ENCODE measurements at places on chromosomes 2 and 18.

- DNase-seq: no peak
Measured at GRCh38 chr2:209113026-209113425, 310.8 kb upstream of the MAP2 start.

GRCh38 chr2:206820807-206821206, 55.4 kb downstream of the FASTKD2 start:
- no peak for DNase-seq

GRCh38 chr18:61136711-61137251, 196.4 kb upstream of the CDH20 start:
- no peak for DNase-seq

DNA sequence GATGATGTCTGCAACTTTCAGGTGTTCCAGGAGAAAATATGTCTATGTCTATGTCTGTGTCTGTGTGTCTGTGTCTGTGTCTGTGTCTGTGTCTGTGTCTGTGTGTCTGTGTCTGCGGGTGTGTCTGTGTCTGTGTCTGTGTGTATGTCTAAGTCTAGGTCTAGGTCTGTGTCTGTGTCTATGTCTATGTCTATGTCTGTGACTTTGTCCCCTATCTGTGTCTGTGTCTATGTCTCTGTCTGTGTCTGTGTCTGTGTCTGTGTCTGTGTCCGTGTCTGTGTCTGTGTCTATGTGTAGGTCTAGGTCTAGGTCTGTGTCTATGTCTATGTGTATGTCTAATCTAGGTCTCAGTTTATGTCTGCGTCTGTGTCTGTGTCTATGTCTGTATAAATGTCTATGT, 10.5 kb downstream of the IL1R2 start:
- DNase-seq: no peak

DNA sequence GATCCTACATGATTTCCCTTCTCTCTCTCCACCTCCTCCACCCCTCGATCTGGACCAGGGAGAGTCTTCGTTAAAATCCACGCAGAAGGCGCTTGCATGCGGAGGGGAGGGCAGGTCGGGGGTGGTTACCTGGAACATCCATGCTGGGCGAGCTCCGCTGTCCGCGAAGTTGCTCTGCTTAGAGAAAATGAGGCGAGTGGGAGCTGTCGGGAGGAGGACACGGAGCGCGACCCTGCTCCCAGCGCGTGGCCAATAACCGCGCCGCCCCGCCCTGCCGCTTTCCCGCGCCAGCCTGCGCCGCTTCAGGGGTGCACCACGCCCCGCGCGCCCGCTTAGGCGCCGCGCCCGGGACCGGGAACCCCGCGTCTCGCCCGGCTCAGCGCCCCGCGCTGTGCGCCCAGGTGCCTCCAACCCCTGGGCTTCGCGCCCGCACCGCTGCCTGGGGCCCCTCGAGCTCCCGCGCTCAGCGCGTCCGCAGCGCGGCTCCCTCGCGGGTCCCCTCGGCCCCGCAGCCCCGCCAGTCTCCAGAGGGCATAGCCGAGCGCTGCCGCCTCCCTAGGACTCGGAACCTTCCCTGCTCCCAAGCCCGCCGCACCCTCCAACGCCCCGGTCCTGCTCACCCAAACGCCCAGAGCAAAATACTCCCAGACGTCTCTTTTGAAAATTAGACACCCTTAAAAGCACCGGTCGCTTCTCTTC, 636 bp downstream of the CBLN2 start:
- DNase-seq: no peak

- no peak for DNase-seq
Measured at GRCh38 chr18:77119101-77119850, 13.3 kb downstream of the MBP start.

DNA sequence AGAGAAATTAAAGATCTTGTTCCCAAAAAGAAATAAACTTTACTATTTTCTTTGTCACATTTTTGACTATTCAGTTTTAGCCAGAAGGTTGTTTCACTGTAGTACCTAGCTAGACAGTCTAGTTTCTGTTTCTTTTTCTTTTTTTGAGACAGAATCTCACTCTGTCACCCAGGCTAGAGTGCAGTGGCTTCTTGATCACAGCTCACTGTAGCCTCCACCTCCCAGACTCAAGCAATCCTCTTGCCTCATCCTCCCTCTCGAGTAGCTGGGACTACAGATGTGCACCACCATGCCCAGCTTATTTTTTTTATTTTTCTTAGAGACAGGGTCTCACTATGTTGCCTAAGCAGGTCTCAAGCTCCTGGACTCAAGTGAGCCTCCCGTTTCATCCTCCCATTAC, 2.2 kb downstream of the RBM45 start:
- peak; percentile 17 for DNase-seq

- DNase-seq: no peak
Measured at GRCh38 chr2:100983684-100984310, 18.3 kb upstream of the RPL31 start.

- no peak for DNase-seq
Measured at GRCh38 chr18:44957025-44957424, 276.3 kb downstream of the SETBP1 start.

DNA sequence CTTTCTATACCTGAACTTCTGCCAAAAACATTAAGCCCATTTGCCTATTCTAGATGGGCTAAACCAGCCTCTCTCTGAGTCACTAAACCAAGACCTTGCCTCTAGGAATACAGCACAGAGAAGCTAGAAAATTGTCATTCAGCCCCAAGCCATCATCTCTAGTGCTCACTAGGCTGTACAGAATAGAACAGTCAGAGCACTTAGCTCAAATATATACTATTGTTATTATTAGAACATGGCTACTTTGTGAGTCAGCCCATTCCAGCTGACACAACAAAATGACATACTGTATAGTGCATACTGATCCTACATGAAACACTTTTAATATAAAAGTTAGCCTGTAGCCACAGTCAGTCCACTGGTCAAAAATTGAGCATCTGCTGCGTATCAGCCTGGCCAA, 418.8 kb downstream of the NRXN1 start:
- no peak for DNase-seq

GRCh38 chr2:22143840-22144239, 1020.1 kb downstream of the TDRD15 start:
- DNase-seq: no peak

DNA sequence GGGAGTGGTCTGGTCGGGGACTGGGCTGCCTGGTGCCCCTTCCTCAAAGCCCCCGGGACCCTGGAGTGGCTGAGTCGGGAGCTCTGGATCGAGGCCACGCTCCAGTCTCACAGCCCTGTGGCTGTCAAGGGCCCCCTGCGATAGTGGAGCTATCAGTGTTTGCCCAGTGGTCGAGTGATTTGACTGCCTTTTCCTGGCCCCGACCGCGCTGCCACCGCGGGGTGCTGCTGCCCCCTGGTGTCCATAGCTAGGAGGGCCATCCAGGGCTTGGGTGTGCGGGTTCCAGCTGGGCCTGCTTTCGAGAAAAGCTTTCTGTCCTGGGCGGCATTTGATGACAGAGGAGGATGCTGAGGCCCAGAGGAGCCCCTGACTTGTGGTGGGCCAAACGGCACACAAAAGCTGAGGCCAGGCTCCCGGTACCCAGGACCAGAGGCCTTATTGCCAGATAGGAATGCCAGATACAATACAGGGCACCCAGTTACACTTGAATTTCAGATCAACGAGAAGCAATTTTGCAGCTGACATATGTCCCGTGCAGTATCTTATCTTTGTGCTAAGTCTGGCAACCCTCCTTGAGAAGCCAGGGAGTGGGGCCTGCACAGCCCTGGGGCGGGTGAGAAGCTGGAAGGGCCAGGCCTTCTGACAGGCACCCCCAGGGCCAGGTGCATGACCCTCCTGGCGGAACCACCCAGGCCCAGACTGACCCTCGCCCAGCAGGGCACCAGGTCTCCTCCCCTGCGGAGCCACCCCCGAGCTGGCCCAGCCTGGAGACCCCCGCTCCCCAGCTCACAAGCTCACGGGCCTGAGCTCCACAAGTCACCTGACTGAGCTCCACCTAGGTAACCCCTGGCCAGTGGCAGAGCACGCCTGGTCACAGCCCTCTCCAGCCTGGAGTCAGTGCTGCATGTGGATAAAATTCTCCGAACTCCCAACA, 13.0 kb downstream of the ODC1 start:
- peak; percentile 68 for DNase-seq

DNA sequence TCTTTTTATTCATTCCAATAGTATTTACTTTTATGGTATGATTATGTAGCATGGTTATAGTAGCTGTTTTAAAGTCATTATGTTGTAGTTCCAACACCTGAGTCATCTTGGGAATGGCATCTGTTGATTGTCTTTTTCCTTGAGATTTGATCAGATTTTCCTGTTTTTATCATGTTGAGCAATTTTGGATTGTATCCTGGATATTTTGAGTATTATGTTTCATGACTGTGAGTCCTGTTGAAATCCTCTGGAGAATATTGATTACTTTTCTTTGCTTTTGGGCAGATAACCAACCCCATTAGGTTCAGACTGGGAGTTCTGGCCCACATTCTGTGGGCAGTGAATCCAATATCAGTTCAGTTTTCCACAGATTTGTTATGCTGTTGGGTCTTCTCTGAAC, 163.2 kb upstream of the SPRED2 start:
- no peak for DNase-seq

DNA sequence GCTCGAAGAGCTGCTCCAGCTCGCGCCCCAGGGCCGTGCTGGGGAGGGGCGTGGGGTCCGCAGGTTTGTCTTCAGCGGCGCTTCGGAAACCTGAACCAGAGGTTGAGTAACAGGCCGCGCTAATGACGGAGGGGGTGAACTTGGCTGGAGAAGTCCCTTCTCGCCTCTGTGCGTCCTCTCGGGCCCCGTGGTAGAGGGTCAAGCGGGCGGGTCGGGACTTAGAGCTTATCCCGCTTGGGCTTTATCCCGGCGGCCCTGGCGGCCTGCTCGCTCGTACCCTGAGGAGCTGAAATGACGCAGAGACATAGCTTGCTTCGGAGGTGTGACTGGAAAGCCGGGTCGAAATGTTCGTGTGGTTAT, 479 bp downstream of the RNMT start:
- DNase-seq: no peak

GRCh38 chr2:30298302-30298701, 67.0 kb downstream of the LBH start:
- no peak for DNase-seq

DNA sequence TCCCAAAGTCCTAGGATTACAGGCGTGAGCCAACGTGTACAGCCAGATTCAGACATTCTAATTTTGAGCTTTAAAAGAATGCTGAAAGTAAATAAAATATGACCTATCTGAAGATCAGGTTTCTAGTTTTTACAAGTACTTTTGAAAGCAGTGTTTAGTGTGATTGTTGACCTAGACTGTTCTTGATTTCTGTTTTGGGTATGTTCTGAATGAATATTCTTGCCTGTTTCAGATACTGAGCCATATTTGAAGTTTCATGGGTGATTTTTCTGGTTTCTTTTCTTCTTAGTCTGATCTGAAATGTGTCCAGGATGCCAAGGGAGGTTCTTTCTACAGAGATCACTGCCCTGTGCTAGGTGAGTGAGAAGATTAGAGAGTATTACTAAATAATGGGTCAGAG, 37.2 kb downstream of the MIB1 start:
- no peak for DNase-seq

DNA sequence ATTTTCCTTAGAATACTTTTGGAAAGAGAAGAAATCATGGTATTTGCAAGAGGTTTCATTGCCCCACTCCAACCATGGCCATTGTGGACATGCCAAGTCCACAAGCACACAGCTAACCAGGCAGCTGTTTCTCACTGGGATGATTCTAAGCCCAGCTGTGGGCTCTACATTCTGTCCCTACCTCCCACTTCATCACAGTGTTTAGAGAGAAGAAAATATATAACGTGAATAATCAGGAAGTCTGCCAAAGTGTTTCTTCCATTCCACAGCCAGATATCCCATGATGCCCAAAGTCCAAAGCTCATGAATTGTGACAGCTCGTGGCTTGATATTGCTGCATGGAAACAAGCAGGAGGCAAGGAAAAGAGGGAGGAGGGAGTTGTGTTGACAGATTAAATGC, 433.7 kb upstream of the GYPC start:
- no peak for DNase-seq

- DNase-seq: no peak
Measured at GRCh38 chr18:59488899-59489298, 129.8 kb upstream of the LMAN1 start.

DNA sequence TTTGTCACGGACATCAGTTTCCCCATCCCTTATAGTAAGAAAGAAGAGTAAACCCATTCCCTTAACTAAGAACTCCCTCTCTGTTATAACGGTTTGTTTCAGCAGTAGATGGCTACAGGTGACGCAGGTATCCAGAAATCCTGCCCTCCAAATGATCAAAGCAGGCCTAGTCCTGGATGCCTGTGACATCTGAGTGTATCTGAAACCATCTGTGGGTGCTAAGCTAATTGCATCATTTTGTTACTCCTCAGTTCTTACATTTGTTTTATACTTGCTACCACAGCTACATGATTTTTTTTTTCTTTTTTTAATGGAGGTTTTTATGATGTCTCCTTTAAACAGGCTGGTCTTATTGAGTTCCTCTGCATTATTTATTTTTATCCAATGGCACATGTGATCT, 55.1 kb downstream of the AAK1 start:
- DNase-seq: no peak

DNA sequence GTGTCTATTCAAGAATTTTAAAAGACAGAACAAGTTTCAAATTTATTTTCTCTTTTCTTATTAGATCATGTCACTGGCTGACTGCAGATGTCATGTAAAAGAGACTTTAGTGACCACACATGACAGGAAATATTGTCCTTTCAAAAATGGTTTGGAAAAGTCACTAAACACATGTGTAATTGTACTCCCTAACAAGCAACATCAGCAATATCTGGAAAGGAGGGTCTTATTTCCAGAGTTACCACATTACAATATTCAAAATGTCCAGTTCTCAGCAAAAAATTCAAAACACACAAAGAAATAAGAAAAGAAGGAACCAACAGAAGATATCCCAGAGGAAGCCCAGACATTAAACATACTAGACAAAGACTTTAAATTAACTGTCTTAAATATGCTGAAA, 197.1 kb downstream of the EN1 start:
- DNase-seq: no peak

GRCh38 chr2:26521913-26522180, 43.9 kb upstream of the OTOF start:
- DNase-seq: no peak

- no peak for DNase-seq
Measured at GRCh38 chr18:11872479-11873136, 21.4 kb downstream of the CHMP1B start.

DNA sequence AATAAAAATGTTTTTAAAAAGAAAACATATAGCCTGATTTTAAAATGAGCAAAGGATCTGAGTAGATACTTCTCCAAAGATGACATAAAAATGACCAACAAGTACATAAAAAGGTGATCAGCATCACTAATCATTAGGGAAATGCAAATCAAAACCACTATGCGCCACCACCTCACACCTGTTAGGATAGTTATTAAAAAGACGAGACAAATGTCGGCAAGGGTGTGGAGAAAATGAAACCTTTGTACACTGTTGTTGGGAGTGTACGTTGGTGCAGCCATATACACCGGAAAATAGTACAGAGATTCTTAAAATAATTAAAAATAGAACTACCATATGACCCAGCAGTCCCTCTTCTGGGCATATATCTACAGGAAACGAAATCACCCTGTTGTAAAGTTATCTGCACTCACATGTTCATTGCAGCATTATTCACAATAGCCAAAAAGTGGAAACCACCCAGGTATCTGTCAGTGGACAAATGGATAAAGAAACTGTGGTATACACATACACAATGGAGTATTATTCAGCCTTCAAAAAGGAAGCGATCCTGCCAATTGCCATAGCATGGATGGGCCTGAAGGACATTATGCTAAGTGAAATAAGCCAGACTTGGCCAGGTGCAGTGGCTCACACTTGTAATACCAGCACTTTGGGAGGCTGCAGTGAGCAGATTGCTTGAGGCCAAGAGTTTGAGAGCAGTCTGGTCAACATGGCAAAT, 91.6 kb downstream of the PRKRA start:
- DNase-seq: no peak

GRCh38 chr2:133817680-133818566, 249.7 kb upstream of the NCKAP5 start:
- DNase-seq: no peak
